Suppressor macrophage (primary cell): ENCODE measurements at places on chromosomes 3 and 15.

GRCh38 chr3:33602829-33603228 lies 115.2 kb downstream of the CLASP2 start:
- DNase-seq, result no peak

GRCh38 chr3:1587426-1587825 lies 494.6 kb downstream of the CNTN6 start:
- no peak for DNase-seq

GRCh38 chr3:127052121-127052561 lies 69.2 kb downstream of the PLXNA1 start:
- DNase-seq, result no peak

DNA sequence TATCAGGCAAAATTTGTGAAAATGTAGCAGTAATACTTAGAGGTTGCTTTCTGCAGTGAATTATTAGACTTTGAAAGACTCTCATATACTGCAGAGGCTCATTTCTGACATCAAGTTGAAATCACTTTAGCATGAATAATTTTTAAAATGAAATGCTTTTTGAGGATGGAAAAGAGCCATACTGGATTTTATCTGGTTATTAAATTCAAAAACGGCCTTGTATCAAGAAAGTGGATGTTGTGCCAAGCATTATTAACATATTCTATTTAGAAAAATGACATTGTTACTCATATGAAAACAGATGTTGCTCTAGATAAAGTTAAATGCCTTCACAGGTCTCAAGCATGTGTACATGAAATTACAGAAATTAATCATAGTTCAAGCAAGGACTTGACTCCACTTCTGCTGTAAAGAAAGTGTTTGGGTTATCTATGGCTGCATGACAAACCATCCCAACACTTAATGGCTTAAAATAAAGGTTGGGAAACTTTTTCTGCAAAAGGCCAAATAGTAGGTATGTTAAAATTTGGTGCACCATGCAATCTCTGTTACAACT lies 64.5 kb upstream of the ZNF280D start:
- no peak for DNase-seq

GRCh38 chr15:68450192-68450591 lies 18.2 kb upstream of the ITGA11 start:
- no peak for DNase-seq
